Thyroid gland (tissue), 4 donors: ENCODE measurements at places on chromosomes 4 and X.
A peak's percentile ranks its signal among the peaks of the same experiment; 100 is the strongest.

DNA sequence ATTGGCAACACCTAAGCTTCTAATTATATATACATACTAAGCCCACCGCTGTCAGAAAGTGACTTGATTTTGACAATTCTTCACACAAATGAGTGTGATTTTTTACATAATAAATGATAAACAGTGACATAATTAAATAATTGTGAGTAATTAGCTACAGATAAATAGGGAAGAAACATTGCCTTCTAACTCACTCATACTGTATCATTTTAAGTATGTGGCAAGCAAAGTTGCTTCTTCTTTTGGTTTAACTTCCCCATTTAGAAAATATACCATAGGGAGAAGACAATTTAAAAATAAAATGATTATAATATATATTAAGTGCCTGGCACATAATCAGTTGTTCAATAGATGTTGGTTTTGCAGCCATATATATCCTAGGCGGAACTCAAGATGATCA, 644.2 kb downstream of the FSTL5 start:
- no peak for DNase-seq

DNA sequence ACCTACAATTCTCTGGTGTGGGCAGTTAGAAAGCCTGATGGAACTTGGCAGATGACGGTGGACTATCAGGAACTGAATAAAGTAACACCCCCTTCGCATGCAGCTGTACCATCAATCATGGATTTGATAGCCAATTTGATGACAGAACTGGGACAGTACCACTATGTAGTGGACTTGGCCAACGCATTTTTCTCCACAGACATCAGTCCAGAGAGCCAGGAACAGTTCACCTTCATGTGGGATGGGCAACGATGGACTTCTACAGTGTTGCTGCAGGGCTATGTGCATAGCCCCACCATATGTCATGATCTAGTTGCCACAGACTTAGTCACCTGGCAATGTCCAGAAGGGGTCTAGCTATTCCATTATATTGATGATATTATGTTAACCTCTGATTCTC, 54.5 kb upstream of the CCDC149 start:
- DNase-seq: no peak

GRCh38 chrX:53422086-53422860, at the start of gene SMC1A:
Gene SMC1A (minus strand): TSS chrX:53422654. CDS start chrX:53422600, 54 bp downstream.
- peak; percentile 96 for DNase-seq

- DNase-seq: no peak
Measured at GRCh38 chr4:137644201-137644600, 111.9 kb upstream of the PCDH18 start.

- no peak for DNase-seq
Measured at GRCh38 chr4:114085611-114086345, 106.3 kb upstream of the ARSJ start.
